ENCODE measurements at places on chromosomes 6 and 20.

DNA sequence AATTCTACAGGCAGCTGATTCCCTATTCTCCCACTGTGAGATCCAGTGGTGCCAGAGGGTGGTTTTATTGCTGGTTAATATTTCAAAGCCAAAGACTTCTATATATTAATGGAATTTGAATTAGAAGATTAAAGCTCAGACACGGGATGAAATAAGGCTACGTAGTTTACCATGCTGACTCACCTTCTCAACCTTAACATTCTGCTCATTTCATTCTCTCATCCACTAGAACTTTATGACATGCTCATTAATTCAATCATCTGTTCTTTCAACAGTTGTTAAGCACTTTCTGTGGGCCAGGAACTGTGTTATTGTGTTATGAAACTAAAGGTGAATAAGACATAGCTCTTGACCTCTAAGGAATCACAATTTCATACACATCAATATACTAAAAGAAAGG lies 456.9 kb upstream of the MAP3K7 start:
- DNase-seq: no peak

DNA sequence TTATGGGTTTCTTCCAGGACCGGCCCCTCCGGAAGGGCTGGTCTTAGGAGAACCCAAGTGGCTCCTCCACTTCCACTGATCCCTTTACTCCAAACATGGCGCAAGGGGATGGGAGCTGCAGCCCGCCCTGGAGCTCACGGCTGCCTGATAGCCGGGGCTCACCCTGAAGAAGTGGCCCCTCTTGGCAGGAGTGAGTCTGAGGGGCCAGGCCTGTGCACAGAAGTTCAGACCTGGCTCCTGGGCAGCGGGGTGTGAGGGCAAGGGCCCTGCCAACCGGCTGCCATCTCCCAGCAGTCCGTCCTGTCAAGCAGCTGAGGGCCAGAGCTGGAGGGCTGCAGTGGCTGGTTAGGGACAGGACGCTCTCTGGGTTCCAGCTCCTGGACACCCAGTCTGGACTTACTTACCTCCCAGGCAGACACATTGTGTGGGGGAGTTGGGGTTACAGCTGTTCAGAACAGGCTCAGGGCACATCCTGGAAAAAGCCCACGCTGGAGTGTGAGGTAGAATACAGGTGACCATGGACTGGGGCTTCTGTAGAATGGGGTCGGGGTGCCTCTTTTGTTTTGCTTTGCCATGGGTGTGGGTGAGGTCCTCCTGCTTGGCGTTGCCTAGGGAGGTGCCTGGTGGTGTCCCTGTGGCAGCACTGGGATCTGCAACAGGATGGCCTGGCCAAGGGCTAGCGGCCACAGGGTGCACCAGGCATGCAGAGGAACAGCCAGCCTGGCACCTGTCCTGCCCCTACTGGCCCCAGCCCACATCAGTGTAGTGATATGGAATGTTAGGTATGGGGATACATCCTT lies 88.4 kb downstream of the ASXL1 start:
- DNase-seq: no peak

DNA sequence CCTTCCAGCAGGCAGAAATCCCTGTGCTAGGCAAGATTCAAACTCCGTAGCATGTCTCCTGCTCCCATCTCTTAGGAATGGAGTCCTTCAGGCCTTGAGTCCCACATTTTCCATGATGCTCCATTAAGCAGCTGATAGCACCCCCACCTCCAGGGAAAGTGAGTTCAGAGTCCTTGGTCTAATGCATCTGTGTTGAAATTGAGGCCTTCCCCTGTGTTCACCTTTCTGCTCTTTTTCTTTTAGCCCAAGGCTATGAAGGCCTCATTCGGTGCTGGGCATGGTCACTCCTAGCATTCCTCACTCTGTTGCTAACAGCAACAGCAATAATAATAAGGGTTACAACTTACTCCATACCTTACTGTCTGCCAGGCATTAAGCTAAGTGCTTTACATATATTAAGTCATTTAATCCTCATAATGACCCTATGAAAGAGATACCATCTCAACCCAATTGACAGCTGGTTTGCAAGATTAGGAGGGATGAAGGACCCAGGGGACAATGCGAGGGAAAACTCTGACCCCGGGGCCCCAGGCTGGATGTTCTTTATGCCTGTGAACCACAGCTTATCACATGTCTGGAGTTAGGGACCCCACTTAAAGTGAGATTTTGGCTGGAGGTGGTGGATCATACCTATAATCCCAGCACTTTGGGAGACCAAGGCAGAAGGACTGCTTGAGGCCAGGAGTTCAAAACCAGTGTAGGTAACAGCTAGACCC lies 17.5 kb upstream of the PANK2 start:
- DNase-seq: no peak

GRCh38 chr6:27605401-27606342 lies 132.8 kb upstream of the ZNF184 start:
- DNase-seq: peak; percentile 95

DNA sequence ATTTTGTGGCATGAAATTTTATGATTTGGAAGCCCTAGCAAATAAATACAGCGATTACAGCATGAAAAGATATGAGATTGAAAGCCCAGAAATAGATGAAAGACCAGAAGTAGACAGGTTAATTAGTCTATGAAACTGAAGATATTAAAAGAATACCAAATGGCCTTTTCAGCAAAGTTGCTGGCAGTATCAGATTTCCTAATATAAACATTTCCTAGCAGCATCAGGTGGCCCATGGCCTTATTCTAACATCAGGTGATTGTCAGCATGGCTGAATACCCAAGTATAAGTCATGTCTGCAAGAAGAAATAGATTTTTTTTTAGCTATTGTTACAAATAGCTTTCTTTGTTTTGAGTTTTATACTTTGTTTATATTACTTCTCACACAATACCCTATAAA lies 93.2 kb downstream of the CLVS2 start:
- no peak for DNase-seq

- DNase-seq: no peak
Measured at GRCh38 chr6:14086701-14087100, 30.9 kb upstream of the CD83 start.

DNA sequence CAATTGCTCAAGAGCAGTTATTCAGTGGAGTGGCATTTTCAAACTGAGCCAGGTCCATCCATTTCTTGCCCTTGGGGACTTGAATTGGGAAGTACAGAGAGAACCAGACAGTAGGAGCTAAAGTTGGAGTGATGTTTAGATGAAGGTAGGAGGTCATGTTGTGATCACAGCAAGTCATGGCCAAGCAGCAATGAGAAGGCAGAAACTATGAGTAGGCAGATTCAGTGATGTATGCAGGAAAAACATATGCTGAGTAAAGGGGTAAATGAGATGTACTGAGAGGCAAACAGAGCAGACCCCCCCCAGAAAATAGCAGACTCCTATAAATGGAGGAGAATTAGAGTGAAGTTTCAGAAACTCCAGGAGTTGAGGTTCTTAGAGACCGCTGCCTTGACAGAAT lies 95.8 kb downstream of the PERP start:
- DNase-seq: no peak

- no peak for DNase-seq
Measured at GRCh38 chr6:145214570-145214969, 520.8 kb downstream of the EPM2A start.

- DNase-seq: no peak
Measured at GRCh38 chr20:33787253-33787891, 23.8 kb upstream of the CHMP4B start.

DNA sequence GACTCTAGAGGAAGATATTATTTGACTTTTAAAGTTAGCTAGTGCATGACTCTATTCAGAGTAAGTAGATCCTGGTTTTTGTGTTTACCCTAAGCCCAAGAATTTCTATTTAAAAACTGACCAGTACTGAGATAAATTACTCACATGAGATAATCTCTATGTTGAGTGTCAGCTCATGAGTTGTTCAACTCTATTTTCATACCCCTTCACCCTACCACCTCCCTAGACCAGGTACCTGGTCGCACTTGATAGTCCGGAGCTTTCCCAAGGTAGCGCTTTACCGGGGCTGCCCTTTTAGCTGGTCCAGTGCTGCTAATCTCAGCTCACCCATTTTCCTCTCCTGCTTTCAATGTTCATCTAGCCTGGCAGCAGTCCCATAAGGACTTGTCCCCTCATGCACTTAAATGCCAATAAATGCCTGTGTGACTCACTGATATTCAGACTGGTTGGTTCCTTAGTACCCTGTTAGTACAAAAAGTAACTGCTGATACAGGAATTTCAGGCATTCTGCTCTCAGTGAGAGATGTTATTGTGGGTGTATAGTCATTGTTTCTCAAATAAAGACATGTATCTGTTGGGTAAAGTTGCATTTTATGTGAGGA lies 503.9 kb downstream of the ADGRB3 start:
- no peak for DNase-seq

GRCh38 chr6:150361876-150362275 lies 6.9 kb upstream of the IYD start:
- DNase-seq: no peak
